ENCODE measurements at places on chromosomes 3 and 15.
A peak's percentile ranks its signal among the peaks of the same experiment; 100 is the strongest.

DNA sequence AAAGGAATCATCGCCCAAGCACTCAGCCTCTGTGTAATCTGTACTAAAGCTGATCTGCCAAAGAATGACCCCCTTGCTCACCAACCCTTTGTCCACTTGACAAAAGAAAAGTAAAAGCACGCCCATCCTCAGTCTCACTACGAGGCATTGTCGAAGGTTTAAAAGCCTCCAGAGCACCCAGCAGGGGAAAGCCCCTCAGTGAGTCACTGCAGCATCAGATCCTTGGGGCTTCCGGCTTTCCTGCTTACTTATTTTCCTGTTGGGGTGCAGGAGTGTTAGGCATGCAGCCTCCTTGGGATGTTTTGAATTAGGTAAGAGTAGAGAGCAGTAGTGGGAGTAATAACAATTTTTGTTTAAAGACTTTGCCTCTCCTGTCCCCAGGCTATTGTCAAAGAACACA is 216.1 kb downstream of the MTHFS start:
- DNase-seq, result no peak

- DNase-seq, result no peak
These were observed 8.8 kb downstream of the STARD9 start for GRCh38 chr15:42584031-42584765.

GRCh38 chr3:74845081-74845480 is 230.6 kb upstream of the CNTN3 start:
- no peak for DNase-seq

- no peak for DNase-seq
These were observed 108.8 kb downstream of the DLG1 start for GRCh38 chr3:197189623-197190022.

DNA sequence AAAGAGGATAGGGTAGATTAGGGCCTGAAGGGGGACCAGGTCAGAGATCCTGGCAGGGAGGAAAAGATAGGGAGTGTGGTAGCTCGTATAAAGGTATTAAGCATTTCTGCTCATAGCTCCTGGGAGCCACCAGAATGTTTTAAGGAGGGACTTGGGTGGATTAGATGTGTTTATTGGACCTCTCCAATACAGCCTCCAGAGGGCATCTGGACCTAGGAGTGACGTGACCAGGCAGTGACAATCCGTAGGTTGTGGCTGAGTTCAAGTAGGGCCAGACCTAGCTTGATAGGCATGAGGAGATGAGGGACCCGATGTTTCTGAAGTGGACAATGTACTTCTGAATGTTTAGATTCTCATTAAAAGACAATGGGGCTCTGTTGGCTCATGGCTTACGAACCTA is 435.2 kb downstream of the MCTP2 start:
- no peak for DNase-seq

- no peak for DNase-seq
These were observed 41.3 kb downstream of the SCN5A start for GRCh38 chr3:38608086-38608775.

DNA sequence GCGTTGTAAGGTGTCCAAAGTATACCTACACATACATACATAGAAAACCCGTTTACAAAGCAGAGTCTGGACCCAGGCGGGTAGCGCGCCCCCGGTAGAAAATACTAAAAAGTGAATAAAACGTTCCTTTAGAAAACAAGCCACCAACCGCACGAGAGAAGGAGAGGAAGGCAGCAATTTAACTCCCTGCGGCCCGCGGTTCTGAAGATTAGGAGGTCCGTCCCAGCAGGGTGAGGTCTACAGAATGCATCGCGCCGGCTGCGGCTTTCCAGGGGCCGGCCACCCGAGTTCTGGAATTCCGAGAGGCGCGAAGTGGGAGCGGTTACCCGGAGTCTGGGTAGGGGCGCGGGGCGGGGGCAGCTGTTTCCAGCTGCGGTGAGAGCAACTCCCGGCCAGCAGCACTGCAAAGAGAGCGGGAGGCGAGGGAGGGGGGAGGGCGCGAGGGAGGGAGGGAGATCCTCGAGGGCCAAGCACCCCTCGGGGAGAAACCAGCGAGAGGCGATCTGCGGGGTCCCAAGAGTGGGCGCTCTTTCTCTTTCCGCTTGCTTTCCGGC is 318.6 kb downstream of the FGF12 start:
- no peak for DNase-seq

GRCh38 chr3:45545476-45545875 is 49.1 kb upstream of the LIMD1 start:
- no peak for DNase-seq

DNA sequence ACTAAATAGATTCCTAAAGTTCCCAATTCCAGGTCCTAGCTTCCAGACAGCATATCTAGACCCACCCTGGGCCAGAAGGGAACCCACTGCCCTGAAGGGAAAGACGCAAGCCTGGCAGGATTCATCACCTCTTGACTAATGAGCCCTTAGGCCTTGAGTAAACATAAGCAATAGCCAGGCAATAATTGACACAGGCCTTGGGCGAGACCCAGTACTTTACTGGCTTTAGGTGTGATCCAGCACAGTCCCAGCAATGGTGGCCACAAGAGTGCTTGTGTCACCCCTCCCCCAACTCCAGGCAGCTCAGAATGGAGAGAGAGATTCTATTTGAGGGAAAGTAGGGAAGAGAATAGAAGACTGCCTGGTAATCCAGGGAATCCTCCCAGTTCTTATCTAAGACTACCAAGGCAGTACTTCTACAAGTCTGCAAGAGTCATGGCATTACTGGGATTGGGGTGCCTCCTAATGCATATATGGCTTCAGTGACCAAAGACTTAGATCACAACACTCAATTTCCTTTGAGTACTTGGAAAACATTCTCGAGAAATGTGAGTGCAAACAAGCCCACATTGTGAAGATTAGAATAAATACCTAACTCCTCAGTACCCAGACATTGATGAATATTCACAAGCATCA is 30.4 kb upstream of the WWTR1 start:
- DNase-seq, result no peak

- DNase-seq, result no peak
These were observed 376.2 kb upstream of the RORA start for GRCh38 chr15:61605343-61605742.

DNA sequence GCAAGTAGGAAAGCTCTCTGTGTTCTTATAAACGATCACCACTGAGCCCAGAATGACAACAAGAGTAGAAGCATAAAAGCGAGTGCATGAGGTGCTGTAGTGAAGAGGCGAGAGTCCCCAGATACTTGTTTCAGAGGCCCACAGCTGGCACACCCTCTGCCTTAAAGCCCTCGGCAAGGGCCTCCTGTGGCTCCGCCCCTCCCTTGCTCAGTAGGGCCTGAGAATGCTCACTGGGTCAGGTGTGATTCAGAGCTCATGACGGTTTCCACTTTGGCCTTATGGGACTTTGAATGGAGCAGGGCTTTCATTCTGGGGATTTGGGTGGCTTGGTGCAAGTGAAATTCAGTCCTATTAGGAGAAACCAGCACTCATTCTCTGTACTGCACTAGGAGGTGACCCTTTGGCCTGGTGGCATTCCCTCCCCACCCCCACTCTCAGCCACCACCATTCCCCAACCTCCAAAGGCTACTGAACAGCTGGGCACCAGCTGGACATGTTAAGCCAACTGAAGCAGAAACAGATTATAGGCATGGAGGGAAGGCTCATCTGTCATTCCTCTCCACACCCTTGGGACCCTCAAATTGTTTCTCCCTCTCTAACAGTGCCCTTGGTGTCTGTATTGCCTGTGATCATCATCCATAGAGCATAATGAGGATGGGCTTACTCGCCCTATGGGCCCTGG is 109.6 kb upstream of the CTDSPL start:
- DNase-seq, result no peak

DNA sequence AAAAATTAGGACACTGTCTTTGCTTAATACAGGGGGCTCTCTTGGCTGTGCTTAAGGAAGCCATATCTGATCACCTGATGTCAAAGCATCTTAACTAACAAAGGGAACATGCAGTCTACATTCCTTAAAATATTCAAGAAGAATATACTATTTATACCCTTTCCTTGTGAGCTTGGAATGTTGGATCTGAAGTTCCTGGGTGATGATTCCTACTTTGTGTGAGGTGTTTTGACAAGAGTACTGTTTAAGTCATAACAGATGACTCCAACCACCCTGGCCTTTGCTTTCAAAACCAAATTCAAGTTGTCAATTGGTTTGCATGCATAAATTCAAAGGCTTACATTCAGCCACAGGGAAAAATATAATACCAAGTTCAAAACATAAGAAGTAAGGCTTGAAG is 862.7 kb upstream of the SEMA6D start:
- no peak for DNase-seq

DNA sequence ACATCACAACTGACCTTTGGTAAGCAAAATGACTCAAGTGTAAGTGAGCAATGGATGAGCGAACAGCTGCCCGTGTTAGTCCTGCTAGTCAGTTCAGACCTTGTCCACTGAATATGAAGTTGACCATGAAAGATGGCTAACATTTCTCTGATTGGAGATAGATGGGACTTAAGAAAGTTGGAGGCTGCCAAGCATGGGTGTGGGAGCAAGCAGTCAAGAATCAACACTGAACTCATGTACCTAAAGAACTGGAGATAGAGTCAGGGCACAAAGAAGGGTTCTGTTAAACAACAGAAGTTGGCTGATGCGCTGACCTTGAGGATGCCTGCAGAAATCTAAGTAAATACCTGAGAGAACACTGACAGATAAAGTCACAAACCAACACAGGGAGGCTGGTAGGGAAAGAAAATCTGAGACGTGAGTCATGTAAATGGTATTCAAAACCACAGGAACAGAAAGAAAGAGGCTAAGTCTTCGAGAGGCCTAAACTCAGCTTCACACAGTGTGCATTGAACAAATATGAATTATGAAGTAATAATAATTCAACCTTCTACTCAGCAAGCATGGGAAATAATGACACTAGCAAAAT is 30.7 kb upstream of the ANPEP start:
- no peak for DNase-seq

DNA sequence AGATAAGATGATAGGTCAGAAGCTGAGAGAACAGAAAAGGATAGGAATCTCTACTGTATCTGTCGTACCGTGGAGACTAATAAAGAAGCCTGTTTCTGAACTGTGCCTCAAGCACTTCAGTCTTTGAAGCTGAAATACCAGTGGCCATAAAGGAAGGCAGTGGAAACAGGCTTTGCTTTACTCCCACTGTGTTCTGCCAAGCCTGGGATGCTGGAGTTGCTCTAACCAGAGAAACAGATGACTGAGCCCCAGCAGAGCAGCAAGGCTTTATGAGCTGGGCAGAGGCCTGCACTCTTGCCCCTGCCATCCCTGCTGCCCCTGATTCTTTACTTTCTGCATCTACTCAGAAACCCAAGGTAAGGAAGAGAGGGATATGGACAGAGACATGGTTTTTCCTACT is 89.4 kb downstream of the PDE8A start:
- DNase-seq, result no peak

- no peak for DNase-seq
These were observed 183.7 kb upstream of the NAALADL2 start for GRCh38 chr3:174675406-174675805.

DNA sequence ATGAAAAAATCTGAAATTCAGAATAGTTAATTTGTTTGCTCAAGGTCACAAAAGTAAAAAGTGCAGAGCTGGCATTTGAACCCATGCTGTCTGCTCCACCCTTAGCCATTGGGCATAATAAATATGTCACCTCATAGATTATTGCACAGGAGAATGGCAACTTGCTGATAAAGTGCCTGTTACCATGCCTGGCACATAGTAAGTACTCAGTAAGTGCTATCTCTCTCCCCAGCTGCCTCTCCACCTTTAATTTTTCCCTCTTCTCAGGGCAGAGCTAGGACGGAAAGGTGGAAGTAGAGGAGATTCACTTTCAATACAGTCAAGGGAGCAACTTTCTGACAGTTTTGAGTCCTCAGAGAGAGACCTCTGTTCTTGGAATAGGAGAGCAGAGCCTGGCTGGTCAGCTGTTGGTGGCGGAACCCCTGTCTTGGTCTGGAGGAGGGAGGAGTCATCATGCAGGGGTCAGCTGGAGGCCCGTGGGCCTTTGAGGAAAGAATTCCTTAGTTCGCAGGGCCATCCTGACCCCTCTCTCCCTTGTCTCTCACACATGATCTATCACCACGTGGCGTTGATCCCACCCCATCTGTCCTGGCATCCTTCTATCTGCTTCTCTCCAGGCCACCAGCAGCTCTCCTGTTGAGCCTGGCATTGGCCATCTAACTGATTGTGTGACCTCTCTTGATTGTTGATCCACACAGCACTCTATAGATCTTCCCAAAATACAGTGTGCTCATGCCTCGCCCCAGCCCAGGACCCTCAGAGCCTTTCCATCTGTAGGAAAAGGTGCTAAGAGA is 149.3 kb downstream of the RPLP1 start:
- DNase-seq, result no peak

DNA sequence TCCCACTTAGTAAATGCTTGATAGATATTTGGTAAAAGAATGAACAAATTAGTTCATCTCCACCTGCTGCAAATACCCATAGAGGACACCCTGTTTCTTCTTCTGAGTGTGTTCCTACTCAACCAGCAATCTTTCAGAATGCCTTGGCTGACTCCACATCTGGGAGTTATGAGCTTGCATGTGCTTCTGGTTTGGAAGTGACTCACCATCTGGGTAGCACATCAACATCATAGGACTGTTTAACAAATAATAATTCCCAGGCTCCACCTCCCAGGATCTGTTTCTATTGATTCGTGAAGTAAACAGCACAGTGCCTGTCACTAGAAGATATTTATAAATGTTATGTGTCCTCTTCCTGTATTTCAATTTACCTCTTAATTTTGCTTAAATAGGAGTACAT is 580.1 kb downstream of the ROBO2 start:
- no peak for DNase-seq

DNA sequence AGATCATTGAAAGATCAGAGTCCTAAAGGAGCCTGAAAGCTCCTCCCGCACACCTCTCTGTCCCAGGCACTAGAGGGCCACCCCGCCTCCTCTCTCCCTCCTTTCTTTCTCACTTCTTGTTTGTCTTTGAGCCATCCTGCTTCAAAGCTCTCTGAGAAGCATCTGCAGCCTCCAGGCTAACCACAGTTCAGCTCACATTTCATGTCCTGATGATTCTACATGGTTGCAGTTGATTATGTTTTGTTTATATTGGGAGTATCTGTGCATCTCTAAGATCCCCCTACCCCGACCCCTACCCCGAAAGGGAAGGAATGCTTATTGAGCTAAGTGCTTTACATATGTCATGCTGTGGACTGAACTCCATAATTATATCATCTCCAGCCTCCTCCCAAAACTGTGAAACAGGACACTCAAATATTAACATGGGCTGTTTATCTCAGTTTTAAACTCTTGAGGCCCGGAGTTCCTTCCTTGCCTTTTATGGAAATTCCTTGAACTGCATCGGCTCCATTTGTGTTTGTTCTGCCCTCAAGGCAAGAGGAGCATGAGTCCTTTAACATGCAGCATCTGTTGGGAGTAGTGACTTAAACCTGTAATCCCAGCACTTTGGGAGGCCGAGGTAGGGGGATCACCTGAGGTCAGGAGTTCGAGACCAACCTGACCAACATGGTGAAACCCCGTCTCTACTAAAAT is 30.9 kb downstream of the MGLL start:
- peak; percentile 17 for DNase-seq

DNA sequence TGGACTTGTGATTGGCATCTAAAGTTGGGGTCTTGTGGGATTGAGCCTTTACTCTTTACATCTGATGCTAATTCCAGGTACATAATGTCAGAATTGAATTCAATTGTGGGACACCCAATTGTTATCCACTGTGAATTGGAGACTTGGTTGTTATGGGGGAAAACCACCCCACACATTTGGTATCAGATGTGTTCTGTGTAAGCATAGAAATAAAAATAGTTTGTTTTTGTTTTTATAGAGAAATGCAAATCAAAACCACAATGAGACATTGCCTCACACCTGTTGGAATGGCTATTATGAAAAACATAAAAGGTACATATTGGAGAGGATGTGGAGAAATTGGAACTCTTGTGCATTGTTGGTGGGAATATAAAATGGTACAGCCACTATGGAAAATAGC is 58.5 kb downstream of the CPA3 start:
- no peak for DNase-seq

- no peak for DNase-seq
These were observed 17.9 kb downstream of the CP start for GRCh38 chr3:149203758-149204157.

All from activated T-helper 2 cell treated with anti-CD3 and anti-CD28 coated beads, Interferon-gamma antibody, Interleukin-2, Interleukin-4, amounts not matched to agents 10 μg/mL and 5 μg/mL and 100 μg/mL, durations not matched to agents 14 hours and 24 hours and 36 hours (primary cell).